ENCODE measurements at places on chromosomes 5 and 9.
A peak's percentile ranks its signal among the peaks of the same experiment; 100 is the strongest.

GRCh38 chr5:142724821-142725220 lies 38.9 kb upstream of the FGF1 start:
- no peak for DNase-seq

GRCh38 chr9:134531220-134531970 lies 110.2 kb upstream of the COL5A1 start:
- DNase-seq, result no peak

DNA sequence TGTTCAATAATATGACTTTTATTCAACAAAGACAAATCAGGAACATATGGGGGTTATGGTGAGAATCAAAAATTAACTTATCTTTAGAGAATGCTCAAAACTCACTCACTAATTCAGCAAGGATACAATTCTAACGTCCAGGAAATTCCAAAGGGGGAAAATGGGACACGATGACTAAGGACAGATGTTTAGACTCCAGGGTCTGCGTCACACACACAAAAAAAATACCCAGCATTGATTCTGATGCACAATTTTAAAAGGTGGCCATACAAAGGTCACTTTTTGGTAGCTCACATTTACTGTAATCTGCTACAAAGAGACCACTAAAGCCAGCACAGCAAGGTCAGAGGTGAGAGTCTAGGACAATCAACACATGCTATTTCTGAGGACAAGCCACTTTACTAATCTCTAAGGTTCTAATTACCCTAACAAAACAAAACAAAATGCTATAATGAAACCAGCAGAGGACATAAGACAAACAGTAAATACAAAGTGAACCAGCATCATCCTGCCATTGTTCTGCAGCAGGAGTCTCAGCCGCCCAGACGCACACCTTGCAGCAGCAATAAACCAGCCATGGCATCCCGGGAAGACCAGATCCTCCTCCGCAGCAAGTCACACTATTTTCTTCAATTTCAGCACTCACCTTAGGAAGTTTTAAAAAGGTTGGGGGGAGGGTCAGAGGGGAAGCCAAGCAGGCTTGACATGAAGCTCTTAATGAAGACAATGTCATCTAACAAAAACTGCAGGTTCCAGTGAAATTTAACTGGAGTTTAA lies 57.8 kb downstream of the TTC39B start:
- no peak for DNase-seq

GRCh38 chr5:157359356-157360055 lies 93.6 kb downstream of the CYFIP2 start:
- DNase-seq, result no peak

- DNase-seq, result no peak
These were observed 106.5 kb downstream of the PPARGC1B start for GRCh38 chr5:149836451-149837139.

GRCh38 chr9:77014597-77015263 lies 4.7 kb upstream of the FOXB2 start:
- DNase-seq, result no peak

DNA sequence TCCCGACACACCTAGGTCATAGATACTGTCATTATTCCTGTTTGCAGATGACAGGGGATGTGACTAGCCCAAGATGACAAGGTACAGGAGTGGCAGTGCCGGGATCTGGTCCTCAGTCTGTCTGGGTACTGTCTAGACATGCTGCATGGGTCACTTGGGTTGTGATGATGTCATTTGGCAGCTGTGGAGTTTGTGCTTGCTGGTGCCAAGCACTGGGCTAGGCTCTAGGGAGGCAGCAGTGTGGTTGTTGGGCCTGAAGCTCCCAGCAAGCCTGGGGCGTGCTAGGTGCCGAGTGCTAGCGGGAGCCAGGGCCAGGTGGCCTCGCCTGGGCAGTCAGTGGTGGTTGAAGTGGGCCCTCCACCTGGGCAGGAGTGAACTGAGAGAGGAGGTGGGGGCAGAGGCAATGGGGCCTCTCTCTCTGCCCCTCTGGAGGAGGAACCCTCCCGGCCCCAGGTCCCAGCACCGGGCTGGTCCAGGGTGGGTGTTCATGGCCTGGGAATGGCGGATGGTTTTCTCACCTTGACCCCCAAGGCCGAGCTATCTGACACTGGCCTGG lies 8.8 kb upstream of the ASB6 start:
- DNase-seq, result no peak

DNA sequence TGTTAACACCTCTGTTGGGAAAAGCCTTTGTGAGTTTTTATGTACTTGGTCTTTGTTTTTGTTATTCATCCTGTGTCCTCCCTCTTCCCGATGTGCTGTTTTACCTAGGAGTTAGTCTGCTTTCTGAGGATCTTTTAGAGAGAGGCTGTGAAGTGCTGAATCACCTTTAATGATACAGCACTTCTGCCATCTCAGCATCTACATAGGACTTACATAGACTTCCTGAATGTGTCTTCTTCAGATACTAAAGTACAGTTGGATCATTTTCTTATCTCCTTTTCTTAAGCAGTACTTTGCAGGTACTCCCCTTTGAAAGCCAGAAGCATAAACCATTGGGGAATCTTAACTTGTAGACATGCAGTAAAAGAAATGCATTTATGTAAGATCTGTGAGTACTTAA lies 31.5 kb downstream of the OTULIN start:
- DNase-seq, result no peak

- DNase-seq, result no peak
These were observed 715 bp upstream of the RPS6 start for GRCh38 chr9:19380826-19381075.

DNA sequence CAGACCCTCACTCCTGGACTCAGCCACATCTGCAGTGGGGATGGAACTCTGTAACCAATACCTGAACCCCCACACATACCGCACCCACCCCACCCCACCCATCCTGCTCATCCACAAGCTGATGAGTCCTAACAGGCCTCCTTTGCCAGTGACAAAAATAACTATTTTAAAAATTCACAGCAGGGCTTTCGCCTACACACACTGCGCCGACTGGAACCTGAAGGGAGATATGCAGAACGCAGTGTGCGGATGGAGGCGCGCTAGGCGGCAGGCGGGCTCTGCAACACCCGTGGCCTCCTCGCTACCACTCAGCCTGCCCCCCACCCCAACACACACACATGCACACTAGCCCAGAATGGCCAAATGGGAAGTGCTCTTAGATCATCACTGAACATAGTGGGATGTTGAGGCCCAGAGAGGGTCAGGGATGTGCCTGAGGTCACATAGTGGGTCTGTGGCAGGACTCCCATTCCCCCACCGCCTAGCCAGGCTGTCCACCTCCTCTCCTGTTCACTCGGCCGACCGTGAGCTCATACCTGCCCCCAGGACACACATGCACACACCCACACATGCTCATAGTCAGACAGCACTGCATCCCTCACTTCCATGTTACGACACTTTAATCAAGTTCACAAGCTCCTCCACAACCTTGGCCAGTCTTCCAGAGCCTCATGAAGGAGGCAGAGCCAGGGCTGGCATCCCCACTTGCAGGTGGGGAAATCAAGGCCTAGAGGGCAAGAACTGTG lies 6.3 kb upstream of the CAMK2A start:
- no peak for DNase-seq

- peak; percentile 55 for DNase-seq
These were observed 2.8 kb upstream of the EFNA5 start for GRCh38 chr5:107673368-107674136.

- no peak for DNase-seq
These were observed 34.5 kb downstream of the FNBP1 start for GRCh38 chr9:130008538-130008937.

DNA sequence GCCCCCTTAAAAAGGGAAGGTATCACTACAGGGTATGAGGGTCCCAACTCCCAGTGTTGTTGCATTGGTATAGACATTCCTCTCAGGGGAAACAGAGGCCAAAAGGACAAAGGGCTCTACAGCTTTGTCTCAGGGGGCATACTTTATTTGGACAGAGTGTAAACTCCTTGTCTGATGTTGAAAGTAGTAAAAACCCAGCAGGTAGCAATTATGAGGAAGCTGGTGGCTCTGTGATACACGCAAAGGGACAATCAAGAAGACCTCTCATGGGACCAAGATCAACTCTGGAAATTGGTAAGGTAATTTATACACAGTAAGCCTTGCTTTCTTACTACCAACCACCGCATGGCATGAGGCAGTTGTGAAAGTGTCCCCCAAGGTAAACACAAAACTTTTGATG lies 764.6 kb downstream of the CDH12 start:
- no peak for DNase-seq

DNA sequence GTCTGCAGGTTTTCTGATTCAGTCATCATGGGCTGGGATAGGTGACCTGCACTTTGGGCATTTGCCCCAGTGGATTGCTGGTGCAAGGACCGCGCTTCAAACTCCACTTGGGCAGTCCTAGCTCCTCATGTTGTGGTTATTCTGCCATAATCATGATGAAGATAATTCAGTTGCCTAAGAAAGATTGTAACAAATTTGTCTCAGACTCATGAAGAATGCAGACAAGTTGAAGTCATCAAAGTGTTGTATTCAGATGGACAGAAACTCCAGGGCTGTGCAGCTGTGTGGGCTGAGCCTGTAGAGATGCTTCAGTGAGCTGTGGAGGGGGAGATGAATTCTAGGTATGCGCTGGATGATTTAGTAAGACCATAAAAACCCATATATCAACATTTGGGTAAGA lies 38.5 kb downstream of the TARS1 start:
- DNase-seq, result no peak

DNA sequence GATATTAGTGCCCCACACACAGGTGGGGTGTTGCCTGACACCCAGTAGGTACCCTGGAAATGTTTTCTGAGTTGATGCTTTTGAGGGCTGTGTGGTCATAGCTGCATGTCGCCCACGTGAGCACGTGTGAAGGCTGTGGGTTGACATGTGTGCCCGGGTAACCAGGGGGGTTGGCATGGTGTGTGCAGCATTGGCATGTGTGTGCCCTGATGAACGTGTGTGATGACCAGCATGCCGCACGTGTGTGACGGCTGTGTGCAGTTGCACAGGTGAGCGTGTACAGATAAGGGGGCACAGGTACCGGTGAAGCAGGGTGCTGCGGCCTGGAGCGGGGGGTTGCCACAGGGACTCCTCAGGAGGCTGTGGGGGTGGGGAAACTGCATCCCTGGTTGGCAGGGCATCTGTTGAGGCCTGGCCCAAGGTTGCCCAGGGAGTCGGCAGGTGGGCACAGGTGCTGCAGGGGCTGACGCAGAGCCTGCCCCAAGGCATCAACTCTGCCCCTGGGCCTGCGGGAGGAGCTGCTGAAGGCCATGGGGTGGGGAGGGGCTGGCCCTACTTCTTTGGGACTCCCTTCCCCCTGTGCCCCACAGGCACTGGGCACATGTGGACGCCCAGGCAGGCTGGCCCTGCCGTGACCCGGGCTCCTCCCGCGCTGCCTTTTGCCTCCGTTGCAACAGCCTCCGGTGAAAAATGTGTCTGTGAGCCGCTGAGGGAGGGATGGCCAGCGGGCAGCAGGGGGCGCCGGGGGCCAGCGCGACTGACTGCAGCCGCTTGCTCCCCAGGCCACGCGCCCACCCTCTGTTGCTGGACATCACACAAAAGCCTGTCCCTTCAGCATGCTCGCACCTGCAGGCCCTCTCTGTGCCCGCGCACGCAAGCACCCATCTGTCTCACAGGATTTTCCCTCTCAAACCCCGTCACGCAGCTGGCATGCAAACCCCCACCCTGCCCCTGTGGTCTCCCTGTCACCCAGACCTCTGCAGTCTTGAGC lies 2.2 kb downstream of the UNC5A start:
- DNase-seq, result no peak

DNA sequence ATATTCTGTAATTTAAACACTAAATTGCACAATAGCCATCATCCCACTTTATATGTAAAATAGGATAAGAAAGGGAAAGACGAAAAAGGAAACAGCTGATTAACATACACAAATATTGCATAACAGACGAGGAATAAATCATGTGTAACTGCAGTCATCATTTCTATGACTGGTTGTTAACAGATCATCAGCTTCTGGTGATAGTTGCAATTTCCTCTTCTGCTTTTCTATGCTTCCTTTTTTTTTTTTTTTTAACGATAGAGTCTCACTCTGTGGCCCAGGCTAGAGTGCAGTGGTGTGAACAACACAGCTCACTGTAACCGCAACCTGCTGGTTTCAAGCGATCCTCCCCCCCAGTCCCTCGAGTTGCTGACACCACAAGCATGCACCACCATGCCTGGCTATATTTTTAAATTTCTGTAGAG lies 22.5 kb upstream of the JAKMIP2 start:
- peak; percentile 39 for DNase-seq

DNA sequence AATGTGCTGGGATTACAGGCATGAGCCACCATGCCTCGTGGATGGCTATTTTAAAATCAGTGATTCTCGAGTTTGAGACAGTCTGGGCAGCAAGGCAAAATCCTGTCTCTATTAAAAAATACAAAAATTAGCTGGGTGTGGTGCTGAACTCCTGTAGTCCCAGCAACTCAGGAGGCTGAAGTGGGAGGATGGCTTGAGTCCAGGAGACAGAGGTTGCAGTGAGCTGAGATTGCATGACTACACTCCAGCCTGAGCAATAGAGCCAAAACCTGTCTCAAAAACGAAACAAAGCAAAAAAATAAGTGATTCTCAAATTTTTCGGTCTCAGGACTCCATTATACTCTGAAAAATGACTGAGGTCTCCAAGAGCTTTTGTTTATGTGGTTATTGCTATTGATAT lies 47.9 kb upstream of the HSPA9 start:
- no peak for DNase-seq

- no peak for DNase-seq
These were observed 18.5 kb downstream of the TPPP start for GRCh38 chr5:674630-675011.

DNA sequence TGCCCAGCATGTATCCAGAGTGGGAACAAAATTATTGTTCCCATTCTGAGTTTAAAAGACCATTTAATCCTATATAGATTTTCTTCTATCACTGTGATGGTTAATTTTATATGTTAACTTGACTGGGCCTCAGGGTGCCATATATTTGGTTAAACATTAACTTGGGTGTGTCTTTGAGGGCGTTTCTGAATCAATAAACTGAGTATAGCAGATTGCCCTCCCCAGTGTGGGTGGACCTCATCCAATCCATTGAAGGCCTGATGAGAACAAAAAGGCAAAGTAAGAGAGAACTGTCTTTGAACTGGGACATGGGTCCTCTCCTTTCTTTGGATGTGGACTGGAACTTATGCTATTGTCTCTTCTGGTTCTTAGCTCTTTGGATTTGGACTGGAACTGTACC lies 17.3 kb downstream of the RIOK2 start:
- DNase-seq, result no peak

- DNase-seq, result no peak
These were observed 48.0 kb upstream of the CEP78 start for GRCh38 chr9:78187763-78188484.

DNA sequence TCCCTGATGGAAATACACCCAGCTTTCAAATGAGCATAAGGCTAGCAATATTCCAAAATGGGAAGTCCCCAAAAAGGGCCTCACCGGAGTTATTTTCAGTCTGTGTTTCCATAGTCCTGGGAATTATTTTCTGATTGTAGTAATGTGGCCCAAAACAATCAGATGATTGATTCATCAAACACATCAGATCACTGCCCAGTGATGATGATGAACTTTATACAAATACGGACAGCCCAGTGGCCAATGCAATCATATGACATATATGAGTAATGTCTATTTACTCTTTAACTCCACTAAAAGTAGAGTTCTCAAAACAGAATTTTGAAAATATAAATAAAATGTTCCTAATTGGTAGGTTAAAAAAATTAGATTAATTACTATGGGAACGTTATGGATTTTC lies 467.8 kb downstream of the ZNF608 start:
- no peak for DNase-seq

All from stimulated activated naive B cell treated with anti-CD40 and anti-IgM and Interleukin-4, amounts not matched to agents 10 μg/mL and 1 μg/mL and 100 μg/mL, for 72 hours (primary cell).